Left renal cortex interstitium (tissue), 4 donors: ENCODE measurements at places on chromosomes 7 and 10. TPM values are rescaled to one million over a fixed set of nuclear protein-coding genes. Genes with fewer than 3 reads are reported as not detected.

Gene TLX1
- polyA plus RNA-seq = 0.27 TPM

Gene PRSS2
- not detected for polyA plus RNA-seq

Gene FKBP6
- 0.29 TPM for polyA plus RNA-seq

Gene LRRC18
- 0.19 TPM for polyA plus RNA-seq

Gene TMEM270
- not detected for polyA plus RNA-seq

GRCh38 chr7:23261843-23262452 lies 15.4 kb downstream of the GPNMB start:
- DNase-seq = no peak

GRCh38 chr10:115982076-115982475 lies 290.9 kb downstream of the GFRA1 start:
- no peak for DNase-seq

GRCh38 chr10:49076741-49077521 lies 38.4 kb downstream of the VSTM4 start:
- DNase-seq = no peak

DNA sequence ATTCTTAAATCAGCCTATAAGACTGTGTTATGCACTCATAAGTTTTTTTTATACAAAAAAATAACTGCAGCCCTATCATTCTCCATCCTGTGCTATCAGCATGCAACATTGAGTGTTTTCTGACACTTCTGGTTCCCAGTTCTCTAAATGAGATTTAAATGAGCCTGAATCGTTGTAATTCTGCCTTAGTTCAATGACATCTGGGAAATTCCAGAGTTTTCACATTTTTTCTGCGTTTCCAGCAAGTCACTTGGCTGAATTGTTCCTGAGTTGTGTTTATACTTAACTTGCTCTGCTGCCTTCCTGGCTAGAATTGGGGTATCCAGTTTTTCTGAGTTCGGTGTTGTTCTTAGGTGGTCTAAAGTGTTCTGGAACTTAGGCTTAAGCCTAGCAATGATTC lies 636.1 kb upstream of the FZD8 start:
- no peak for DNase-seq

DNA sequence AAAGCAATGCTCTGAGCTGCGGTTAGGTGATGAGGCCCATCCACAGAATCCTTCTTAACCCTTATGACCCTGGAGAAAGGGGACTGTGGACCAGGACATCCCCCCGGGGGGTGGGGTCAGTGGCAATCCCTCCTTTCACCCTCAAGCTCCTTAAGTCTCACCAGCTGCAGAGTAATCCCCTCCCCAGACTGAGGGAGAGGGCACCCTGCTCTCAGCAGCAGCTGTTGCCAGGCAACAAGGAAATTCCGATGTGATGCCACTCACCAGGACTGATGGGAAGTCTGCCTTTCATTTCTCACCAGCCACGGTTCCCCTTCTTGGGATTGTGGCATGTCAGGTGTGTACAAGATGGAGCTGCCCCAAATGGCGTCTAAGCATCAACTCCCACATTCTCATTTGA lies 129.6 kb downstream of the DOCK1 start:
- no peak for DNase-seq

DNA sequence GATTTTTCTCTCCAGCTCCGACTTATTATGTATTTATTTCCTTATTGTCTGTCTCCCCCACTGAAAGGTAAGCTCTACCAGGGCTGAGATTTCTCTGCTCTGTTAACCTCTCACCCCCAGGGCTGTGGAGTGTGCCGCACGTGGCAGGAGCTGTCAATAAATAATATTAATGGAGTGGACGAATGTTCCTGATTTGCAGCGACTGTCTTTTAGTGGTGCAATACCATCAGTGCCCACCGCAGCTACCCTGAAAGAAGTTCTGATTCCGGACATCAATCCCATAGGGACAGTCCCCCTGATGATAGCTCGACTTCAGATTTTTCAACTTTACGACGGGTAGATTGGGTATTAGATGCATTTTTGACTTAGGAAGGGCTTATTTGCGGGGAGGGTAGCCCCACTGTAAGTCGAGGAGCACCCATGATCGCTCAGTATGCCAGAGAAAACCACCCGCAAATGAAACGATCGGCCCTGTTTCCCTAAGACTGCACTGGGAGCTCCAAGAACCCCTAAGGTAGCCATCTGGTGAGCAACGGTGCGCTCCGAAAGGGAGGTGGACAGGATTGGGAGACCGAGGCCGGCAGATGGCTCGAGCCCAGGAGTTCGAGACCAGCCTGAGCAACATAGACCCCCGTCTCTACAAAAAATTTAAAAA lies 986 bp upstream of the PPP2R2D start:
- DNase-seq = no peak

GRCh38 chr10:59857049-59857448 lies 49.3 kb downstream of the CCDC6 start:
- DNase-seq = no peak

DNA sequence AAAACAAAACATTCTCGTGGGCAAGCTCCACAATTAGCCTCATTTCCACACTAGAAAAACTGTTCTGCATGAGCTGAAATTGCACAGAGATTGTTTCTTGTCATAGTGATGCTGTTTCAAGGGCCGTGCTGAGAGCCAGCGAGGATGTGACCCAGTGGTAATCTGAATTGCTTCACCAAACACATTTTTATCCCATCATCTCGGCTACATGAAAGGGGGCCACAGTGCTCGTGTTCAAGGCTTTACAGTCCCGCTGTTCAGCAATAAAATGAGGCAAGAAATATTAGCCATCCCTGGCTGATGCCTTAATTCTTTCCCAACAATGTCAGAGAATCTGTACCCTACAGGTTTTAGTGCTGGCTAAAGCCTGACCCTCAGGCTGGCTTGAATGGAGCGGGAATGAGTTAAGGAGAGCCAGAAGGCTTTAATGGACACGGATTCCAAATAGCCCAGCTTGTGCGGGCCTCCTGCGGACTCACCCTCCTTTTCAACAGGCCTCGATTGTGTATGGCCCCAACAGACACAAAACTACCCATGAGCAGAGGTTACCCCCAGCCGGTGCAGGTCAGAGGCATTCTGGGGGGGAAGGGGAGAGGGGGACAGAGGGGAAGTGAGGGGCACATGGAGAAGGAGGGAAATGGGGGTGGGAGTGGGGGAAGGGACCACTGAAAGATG lies 2.0 kb upstream of the GDF10 start:
- no peak for DNase-seq

- no peak for DNase-seq
These were observed 157.2 kb upstream of the ZNF92 start for GRCh38 chr7:65216469-65216868.
